ENCODE measurements at places on chromosomes 2 and 18.

- DNase-seq = no peak
Measured at GRCh38 chr2:201831469-201831868, 25.1 kb downstream of the CDK15 start.

DNA sequence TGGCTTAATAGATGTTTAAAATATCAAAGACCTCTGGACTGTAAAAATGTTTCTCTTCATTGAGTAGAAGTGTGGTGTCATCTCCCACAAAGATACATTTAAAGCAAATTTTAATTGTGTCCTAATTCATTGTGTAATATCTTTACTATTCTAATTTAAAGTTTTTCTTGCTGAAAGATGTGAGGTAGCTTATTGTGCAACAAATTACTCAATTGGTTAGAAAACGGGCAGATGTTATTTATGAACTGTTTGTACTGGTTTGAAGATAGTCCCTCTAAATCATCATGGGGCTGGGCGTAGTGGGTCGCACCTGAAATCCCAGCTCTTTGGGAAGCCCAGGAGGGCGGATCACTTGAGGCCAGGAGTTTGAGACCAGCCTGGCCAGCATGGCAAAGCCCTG lies 65.3 kb downstream of the CYBRD1 start:
- no peak for DNase-seq

- DNase-seq = no peak
Measured at GRCh38 chr18:62128157-62128556, 58.7 kb downstream of the PIGN start.

- DNase-seq = no peak
Measured at GRCh38 chr2:141570474-141571131, 560.2 kb downstream of the LRP1B start.

- no peak for DNase-seq
Measured at GRCh38 chr2:134663451-134664450, 55.0 kb downstream of the TMEM163 start.

DNA sequence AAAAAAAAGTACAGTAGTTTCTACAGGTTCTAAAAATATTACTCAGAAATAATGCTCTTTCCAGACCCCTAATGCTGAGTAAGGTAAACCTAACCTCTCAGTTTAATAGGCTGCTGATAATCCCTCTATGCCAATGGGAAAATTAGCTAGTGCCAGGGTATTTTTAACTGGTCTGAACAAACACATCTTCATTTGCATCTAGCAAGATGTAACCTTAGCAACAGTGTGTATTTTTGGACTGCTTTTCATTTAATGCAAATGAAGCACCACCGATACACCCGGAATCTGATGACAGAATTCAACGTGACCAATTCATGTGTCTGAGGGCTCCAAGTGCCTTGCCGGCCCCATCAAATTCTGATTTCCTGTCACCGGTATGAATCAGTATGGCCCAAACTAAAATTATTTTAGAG lies 47.4 kb upstream of the CYRIA start:
- no peak for DNase-seq

DNA sequence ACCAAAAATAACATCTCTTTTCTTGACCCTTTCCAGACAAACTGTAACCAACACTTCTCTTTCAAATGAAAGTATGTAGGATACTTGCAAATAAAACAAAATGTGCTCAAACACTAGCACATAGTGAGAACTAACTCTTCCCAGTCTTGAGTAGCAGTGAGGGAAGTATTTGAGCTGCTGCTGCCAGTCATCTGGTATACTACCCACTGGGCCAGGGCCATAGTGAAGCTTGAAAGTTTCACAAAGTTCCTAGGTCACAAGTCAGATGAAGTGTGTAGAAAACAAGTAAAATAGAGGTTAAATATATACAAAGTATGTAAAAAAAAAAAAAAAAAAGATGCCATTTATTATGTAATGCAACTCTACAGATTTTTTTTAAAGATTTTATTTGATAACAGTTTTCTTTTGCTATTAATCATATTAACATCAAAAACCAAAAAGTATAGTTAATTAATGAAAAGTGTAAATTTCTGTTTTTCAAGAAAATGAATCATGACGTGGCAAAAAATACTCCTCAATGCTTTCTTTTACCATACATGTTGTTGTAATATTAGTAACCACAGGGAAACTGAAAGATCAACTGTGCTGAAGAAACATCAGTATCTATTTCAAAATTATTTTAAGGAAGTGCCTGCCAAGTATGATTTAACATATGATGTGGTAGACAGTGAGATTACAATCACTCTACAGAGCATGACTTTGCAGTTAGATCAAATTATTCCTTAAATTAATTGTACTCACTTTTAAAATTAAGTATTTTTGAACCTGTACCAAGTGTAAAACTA lies 21.6 kb upstream of the TRIB2 start:
- no peak for DNase-seq

GRCh38 chr2:158573739-158574138 lies 117.0 kb downstream of the PKP4 start:
- DNase-seq = no peak

- DNase-seq = no peak
Measured at GRCh38 chr2:118974103-118974993, 32.4 kb downstream of the MARCO start.

GRCh38 chr2:207670887-207671286 lies 40.6 kb upstream of the CCNYL1 start:
- no peak for DNase-seq

DNA sequence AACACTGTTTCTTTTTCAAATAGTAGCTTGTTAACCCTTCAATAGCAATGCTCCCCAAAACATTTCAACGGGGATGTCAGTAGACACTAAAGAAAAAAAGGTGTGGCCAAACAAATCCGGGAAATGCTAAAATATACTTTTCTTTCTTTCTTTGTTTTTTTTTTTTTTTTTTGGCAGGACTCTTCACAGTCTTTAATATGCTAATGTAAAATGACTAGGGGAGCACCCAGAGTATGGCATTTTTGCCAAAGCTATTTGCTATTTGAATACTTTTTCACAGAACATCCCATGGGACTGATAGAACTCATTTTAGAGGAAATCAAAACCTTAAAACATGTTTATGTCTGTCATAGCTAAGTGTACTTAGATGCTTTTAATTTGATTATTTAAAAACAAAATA lies 32.1 kb downstream of the ATF2 start:
- no peak for DNase-seq

- DNase-seq = no peak
Measured at GRCh38 chr2:111679202-111679601, 204.8 kb downstream of the ANAPC1 start.

GRCh38 chr2:151052850-151053660 lies 208.6 kb downstream of the RBM43 start:
- DNase-seq = no peak

- no peak for DNase-seq
Measured at GRCh38 chr2:230932556-230933511, 7.8 kb upstream of the GPR55 start.

GRCh38 chr2:25405611-25406295 lies 64.0 kb upstream of the DNMT3A start:
- no peak for DNase-seq

DNA sequence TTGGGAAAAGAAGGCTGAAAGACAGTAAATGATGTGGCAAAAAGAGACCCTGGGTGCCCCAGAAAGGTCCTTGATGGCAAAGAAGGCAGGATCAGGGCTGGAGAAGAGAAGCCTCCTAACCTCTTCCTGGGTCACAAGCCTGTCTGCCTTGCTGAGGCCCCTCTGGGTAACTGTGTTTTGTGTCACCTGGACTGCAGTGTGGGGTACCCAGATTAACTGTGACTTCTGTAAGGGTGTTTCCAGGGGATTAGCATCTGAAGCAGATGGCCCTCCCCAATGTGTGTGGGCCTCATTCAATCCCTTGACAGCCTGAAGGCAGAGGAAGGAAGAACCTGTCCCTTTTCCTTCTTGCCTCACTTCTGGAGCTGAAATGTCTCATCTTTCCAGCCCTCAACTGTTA lies 35.6 kb upstream of the APCDD1 start:
- DNase-seq = no peak

DNA sequence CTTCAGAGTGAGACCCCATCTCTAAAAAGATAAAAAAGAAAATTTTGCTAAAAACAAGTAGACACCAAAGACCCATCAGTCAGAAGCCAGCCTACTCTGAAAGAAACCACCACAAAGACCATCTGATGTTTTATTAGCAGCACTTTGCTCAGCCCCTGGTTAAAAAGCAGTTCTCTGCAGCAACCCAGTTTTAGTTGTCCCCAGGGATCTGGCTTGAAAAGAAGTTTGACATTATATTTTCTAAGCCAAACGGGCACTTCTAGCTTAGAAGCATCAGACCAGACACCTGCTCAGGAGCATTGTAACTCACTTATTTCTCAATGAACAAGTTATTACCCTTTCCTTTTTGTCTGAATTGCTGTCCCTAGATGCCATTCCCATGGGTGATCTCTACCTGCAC lies 164.2 kb upstream of the ETAA1 start:
- DNase-seq = no peak

- no peak for DNase-seq
Measured at GRCh38 chr2:235854276-235854675, 313.9 kb downstream of the GBX2 start.

DNA sequence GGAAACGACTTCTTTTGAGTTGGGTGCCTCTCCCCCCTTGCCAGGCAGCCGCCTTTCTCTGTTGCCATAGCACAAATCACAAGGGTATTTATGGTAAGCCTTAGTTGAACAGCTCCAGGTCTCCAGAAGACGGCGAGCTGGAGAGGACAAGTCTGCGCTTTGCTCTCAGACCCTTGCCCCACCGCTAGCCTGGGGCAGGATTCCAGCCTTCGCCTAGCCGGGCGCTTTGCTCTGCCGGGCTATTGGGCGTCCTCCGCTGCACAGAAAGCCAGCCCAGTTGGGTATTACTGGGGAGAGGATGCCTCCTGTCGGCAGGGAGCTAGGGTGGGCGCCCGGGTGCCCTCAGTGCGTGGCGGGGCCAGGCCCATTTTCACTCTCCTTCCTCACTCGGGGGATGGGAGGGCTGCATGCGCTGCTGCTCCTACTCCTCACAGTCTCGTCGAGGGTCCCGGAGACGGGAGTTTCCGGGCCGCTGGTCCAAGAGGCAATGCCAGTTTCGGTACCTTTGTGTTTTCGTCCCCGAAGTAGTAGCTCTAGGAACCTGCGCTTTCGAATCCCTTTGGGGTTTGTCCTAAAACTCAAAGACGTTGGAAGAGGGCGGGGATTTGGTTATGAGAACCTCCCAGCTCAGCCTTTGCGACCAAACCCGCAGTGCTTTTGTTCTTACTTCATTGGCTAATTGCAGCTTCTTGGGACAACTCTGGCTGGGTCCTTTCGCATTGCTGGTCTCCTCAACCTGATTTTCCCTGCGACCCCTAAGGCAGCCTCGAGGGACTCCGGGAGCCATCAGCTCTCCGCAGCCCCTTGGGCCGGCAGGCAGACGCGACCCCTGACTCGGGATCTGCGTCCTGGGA lies 3.6 kb upstream of the DLX2 start:
- DNase-seq = no peak

- no peak for DNase-seq
Measured at GRCh38 chr2:42516418-42516901, 22.7 kb upstream of the KCNG3 start.

- DNase-seq = no peak
Measured at GRCh38 chr2:120221616-120222015, 1.6 kb downstream of the TMEM185B start.

DNA sequence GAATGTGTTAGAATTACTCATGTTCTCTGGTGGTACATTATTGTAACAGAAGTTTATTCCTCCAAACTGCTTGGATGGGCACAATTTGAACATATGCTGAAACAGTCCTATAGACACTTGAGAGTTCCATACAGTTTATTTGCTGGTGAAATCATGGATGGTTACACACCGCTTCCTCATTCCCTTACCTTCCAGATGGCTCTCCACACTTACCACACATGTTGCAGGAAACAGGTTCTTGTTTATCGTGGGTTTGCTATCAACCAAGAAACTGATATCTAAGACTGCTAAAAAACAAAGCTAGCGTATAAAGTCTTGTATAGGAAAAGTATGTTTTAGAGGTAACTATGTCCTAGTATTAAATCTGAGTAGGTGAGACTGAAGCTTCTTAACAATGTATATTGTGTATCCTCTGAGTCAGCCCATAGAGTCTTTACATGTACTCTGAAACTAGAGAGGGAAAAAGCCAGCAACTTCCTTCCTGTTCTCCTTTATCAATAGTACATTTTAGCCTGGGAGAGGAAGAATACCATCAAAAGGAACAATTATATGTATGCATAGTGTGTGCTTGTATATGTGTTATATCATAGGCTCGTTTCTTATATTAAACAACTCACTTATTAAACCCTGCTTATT lies 313.1 kb downstream of the PLCL1 start:
- DNase-seq = no peak

DNA sequence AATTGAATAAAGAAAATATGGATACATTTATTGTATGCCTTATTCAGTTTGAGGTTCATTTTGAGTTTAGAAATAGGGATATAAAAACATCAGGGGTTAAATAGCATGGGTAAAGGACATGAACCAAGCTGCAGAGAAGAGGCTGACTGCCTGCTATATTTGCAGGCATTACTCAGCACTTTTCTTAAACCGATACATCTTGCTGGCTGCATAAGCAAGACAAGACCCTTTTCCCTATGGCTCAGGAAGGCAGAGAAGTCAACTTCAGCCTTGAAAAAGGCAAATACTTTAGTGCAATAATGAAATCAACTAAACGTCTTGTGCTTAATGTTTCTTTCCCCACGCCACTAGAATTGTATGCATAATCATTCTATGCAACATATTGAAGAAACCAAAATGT lies 36.4 kb downstream of the SCN1A start:
- no peak for DNase-seq

DNA sequence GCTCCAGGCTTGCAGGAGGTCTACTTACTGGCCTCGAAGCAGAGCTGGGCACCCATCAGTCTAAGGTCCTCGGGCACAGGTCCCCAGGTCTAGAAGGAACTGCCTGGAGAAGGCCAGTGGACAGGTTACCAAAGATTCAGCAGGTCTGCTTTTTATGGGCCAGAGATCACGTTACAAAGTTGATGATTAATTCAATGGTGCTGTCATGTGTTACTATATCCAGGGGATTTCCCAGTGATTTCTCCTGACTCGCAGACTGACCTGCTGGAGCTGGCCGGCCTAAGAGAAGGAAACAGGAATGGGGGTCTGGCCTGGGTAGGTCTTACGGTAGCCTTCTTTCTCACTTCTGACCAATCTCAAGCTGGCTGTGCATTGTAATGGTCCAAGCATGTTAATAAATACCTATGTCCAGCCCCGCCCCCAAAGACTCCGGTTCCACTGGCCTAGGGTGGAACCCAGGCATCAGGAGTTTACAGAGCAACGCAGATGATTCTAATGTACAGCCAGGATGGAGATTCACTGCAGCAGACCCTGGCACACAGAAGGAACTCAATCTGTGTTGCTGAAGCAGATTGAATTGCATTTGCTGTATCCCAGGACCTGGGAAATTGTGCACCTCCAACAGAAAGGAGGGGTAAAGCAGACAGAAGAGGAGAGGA lies at the start of gene NEURL3:
Gene NEURL3 (minus strand): TSS at position 127 of the 659 bp plus-strand sequence. CDS start 71 bp downstream, at position 56.
- no peak for DNase-seq

DNA sequence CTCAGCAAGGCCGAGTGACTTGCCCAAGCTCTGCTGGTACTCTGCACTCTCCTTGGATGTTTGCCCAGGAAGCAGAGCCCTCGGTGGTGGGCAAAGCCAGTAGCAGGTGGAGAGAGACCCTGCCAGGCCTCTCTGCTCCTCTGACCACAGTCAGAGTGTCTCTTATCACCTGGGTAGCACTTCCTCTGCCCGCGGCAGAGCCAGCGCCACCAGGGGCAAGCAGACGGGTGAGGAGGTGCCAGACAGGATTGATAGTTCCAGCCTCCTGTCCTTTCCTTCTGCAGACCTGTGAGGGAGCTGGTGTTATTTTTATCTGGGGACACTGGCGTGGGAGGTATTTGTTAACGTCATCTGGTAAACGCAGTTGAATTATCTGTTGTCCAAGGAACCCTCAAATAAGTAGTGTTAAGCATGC lies 152.9 kb downstream of the SMAD7 start:
- DNase-seq = no peak
